ENCODE measurements at places on chromosomes 6 and 20. TPM values are rescaled to one million over a fixed set of nuclear protein-coding genes. Genes with fewer than 3 reads are reported as not detected.

- peak; percentile 16 for DNase-seq
These were observed 548 bp downstream of the AGPAT4 start for GRCh38 chr6:161273274-161273751.

DNA sequence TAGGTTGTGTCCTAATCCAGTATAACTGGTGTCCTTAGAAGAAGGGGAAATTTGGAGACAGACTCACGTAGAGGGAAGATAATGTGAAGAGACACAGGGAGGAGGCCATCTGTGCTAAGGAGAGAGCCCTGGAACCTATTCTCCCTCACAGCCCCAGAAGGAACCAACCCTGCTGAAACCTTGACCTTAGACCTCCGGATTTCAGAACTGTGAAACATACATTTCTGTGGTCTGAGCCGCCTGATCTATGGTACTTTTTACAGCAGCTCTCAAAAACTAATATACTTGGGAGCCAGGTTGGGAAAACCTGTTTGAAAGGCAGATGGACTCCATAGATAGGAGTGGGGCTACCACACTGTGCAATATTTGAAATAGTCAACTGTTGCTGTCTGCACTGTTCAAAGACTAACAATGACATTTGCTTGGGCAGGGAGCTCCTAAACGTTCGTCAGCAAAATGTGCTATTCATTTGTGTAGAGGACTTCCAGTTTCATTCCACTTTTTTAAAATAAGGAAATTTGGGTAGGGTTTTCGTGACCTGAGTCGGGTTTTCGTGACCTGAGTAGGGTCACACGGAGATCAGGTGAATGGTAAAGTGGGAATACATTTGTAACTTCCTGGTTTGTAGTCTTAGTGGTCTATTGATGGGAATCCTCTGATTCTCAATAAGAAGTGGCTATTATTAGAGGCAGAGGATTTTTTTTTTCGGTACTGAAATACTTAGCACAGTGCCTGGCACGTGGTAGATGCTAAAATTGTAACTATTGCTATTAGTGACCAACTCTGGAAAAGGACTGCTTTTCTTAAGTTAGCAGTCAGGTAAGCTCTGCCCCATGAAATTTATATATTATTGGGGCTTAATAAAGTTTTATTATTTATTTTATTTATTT lies 11.4 kb downstream of the TAGAP start:
- no peak for DNase-seq

- DNase-seq, result no peak
These were observed 121.2 kb downstream of the THBS2 start for GRCh38 chr6:169132352-169132940.

GRCh38 chr20:41054847-41055230 lies 26.2 kb downstream of the TOP1 start:
- DNase-seq, result no peak

GRCh38 chr6:167162591-167162990 lies 4.8 kb upstream of the GPR31 start:
- no peak for DNase-seq

CRYBG1 gene
- total RNA-seq, result 37.4 TPM

SPATA2 gene
- total RNA-seq, result 10.6 TPM

PEDS1 gene
- total RNA-seq, result 14.4 TPM
